ENCODE measurements at places on chromosomes 1 and 21.
A peak's percentile ranks its signal among the peaks of the same experiment; 100 is the strongest.

DNA sequence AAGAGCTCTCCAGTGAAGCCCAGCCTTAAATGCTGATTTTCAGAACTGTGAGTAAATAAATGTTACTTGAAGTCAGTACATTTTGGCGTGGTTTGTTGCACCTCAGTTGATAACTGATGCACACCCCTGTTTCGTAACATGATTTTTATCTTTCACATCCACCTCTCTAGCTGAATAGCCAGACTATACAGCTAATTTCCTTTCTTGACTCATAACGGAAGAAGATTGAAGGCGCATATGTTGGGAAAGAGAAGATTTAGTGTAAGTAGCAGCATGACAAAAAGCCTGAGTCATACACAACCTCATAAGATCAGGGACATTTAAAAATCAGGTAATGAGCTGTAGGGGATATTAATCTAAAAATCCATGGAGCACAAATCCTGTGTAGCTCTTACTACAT, 716.2 kb upstream of the ZP4 start:
- DNase-seq, result peak; percentile 6

- no peak for DNase-seq
Measured at GRCh38 chr1:186463926-186464325, 3.0 kb upstream of the PDC start.

DNA sequence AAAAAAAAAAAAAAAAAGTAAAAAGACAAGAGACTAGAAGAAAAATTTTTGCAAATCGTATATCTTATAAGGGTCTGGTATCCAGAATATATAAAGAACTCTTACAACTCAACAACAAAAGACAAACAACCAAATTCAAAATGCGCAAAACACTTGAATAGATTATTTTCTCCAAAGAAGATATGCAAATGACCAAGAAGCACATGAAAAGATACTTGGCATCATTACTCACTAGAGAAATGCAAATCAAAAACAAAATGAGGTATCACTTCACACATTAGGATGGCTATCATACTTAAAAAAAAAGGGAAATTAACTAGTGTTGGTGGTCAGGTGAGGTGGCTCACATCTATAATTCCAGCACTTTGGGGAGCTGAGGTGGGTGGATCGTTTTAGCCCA, 12.0 kb upstream of the SLC2A5 start:
- DNase-seq, result no peak

- DNase-seq, result no peak
Measured at GRCh38 chr1:225517697-225518096, 89.9 kb upstream of the LBR start.

- peak; percentile 62 for DNase-seq
Measured at GRCh38 chr1:64891448-64891825, 74.9 kb downstream of the JAK1 start.

GRCh38 chr1:87976316-87976715, 647.6 kb downstream of the LMO4 start:
- DNase-seq, result no peak

DNA sequence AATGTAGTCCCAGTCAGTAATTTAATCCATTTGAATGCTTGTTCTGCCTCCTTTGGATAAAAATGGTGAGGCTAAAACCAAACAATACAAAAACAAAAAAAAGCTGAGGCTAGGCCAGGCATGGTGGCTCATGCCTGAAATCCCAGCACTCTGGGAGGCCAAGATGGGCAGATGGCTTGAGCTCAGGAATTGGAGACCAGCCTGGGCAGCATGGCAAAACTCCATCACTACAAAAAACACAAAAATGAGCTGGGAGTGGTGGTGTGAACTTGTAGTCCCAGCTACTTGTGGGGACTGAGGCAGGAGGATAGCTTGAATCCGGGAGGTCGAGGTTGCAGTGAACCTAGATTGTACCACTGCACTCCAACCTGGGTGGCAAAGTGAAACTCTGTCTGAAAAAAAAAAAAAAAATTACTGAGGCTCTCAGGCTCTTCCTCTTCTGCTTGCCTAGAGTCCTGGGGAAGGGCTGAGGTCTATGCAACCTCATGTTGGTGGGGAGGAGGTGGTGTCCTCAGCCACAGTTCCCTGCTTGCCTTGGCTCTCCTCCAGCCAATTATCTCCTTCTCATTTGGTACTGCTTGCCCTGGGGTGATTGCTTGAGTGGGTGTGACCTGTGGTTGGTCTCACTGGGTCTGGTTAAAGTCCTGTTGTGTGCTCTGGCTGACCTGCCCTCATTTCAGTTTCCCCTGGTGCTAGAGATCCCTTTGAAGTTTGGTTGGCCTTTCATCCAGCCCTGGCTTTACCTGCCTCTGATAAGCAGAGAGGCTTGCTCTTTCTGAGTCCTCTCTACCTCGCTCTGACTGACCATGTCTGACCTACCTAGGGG, 20.9 kb downstream of the S1PR1 start:
- DNase-seq, result no peak

GRCh38 chr1:221336126-221336525, 405.8 kb downstream of the DUSP10 start:
- peak; percentile 68 for DNase-seq

DNA sequence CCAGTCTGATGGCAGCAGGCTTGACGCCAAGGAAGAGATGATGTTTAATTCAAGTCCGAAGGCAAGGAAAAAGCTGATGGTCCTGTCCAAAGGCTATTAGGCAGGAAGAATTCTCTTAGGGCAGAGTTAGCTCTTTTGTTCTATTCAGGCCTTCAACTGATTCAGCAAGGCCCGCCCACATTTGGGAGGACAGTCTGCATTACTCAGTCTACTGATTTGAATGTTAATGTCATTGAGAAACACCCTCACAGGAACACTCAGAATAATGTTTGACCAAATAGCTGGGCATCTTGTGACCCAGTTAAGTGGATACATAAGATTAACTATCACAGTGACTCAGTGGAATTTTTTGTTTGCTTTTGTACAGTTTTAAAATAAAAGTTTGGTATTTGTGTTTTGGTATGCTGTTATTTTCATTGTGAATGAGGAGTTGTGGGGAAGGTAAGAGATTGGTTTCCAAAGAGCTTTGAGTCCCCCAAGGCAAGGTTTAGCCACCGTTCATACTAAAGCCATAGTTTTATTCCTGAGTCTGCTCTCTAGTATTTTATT, 1.7 kb upstream of the ZNF691 start:
- DNase-seq, result no peak

- DNase-seq, result peak; percentile 92
Measured at GRCh38 chr1:227174164-227174563, 144.1 kb downstream of the CDC42BPA start.

DNA sequence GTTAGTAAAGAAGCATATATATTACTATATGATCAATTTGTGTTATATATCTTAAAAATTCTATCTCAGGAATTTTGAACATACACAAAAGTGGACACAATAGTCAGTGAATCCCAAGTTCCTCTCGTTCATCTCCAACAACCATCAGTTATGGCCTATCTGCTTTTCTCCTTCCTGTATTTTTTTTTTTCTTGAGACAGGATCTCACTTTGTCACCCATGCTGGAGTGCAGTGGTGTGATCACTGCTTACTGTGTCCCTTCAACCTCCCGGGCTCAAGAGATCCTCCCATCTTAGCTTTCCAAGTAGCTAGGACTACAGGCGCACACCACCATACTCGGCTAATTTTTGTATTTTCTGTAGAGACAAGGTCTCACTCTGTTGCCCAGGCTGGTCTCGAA, 9.4 kb downstream of the SPEN start:
- no peak for DNase-seq

- no peak for DNase-seq
Measured at GRCh38 chr1:212317916-212318315, 32.7 kb downstream of the PPP2R5A start.

DNA sequence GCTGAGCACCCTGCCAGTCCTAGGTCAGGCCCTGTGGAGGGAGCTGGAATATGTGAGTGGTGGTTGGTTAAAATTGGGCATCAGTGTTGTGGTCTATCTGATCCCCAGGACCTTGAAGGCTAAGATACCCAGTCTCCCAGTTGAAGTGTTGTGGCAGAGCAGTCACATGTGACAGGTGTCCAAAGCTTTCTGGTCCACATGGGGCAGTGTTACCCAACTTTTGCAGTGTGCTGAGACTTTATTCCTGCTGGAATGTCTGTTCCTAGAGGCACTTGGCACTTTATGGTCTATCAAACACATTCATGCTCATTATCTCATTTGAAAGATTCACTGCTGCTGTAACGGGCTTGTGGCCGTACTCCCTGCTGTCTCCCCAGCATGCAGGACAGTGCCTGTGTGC, 21.0 kb upstream of the LORICRIN start:
- no peak for DNase-seq

DNA sequence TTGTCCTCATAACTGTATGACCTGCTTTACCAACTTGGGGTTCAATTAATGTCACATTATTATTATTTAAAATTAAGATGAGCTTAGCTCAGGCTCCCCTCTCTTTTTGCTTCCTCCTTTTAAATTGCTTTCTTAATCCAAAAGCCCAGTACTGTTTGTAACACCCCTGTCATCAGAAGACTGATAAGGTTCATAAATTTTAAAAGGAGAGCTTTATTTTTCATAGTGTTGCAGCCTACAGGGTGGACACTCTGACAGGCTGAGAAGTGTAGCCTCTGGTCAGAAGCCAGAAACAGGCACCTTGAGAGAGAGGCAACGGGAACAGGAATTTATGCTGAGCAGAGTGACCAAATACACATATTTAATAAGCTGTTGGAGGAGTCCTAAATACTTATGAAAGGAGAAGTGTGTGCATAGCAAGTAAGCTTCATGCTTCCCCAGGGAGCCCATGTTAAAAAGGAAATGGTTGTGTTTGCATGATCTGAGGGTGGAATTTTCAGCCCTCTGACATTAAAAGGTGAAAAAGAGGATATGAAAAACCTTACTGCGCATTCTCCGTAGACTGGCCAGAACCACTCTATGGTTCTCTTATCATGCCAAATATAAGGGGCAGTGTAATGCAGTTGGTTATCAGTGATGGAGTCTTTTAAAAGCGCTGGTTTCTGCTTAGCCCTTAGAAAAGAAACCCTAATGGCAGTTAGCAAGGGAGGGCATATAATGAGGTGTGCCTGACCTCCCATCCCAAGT, 30.5 kb upstream of the FGGY start:
- no peak for DNase-seq

- DNase-seq, result peak; percentile 70
Measured at GRCh38 chr1:76955652-76956051, 88.4 kb downstream of the ST6GALNAC5 start.

GRCh38 chr1:52032785-52033131, 852 bp downstream of the KTI12 start:
- peak; percentile 34 for DNase-seq

DNA sequence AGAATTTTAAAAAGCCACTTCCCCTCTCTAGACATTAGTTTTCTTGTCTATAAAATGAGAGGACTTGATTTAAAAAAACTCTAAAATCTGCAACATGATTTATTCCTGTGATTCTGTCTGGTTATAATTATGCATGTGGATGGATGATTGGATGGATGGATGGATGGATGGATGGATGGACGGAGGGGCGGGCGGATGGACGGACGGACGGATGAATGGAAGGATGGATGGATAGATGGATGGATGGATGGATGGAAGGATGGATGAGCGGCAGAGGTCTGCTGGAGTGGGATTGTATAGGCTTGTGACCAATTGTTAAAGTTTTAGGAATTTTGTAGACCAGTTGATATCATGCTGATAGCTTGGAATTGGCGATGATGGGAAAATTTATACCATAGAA, 135.2 kb upstream of the TIAM1 start:
- no peak for DNase-seq

DNA sequence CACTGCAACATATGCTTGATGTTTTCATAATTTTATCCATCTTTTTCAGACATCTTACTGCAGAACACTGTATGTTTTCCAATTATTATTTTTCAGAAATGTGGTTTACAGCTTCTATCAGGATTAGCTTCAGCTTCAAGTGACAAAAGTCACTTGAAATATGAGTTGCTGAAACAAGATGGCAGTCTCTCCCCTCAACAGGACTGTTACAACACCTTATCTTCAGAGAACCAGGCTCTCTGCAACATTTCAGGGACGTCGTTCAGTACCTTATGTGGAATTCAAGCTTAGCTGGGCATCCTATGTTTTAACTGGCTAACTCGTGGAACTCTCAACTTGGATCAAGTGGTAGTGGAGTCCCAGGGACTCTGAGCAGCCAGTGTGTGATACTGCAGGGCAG, 2.0 kb upstream of the UBE2G2 start:
- DNase-seq, result no peak

- peak; percentile 49 for DNase-seq
Measured at GRCh38 chr21:46099476-46099875, 1.6 kb downstream of the COL6A2 start.

GRCh38 chr1:211876851-211877590, 46.5 kb upstream of the LPGAT1 start:
- no peak for DNase-seq

GRCh38 chr1:84508510-84508909, 2.1 kb upstream of the GNG5 start:
- no peak for DNase-seq

DNA sequence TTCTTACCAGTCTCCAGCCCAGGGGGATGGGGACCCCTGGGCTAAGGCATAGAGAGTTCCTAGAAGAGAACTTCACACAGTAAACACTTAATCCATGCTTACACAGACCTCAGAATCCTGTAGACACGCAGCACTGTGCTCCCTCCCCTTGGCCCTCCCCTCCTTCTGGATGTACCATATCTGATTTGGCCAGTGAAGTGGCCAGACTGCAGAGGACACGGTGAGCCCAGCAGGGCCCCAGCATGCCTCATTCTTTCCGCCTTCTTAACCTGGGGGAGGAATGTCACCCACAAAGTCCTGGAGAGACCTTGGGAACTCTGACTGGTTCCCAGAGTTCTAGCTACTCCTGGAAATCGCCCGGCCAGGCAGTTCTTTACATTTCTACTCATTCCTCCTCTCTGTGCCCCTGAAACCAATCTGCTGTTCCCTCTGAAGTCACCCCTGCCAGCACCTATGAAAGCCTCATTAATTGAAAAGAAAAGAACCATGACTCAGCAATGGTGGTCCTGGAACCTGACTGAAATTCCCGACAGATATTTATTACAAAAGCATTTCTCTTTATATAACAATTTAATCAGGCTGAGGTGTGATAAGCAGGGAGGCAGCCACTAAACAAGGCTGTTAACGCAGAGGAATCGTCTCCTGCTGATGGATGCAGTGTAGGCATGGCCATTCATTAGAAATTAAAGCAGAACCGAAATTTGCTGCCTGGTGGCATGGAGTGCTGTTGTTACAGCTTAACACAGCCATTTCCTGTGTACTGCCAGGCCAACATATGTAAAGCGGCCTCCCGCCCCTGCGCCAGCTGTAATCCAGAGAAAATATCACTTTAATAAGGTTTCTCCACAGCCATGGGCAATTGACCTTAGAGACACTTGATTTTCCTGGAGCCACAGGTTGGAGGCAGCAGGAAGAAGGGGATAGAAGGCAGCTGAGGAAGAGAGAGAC, 74.6 kb upstream of the KCND3 start:
- no peak for DNase-seq

GRCh38 chr1:25899792-25900191, 6.4 kb downstream of the STMN1 start:
- peak; percentile 20 for DNase-seq

GRCh38 chr1:53551428-53551995, 92.3 kb downstream of the DMRTB1 start:
- DNase-seq, result no peak

DNA sequence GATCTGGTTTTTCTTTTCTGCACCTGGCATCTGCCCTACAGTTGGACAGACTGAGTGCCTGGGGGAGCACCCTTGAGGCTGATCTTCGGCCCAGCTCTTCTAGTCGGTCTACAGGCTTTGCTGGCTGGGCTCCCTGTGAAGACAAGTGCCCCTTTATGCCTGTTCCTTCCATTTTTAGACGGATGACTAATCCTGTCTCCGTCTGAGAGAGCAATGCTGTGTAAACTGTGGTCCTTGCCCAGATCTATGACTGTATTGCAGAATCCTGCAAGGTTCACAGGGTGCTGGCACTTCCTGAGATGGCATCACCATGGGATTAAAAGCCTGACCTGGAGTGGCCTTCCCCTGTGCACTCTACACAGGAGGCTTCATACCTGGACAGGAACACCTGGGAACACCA, 47.6 kb upstream of the SAMD13 start:
- peak; percentile 76 for DNase-seq

Measured in fibroblast of skin of scalp (primary cell).